ENCODE measurements at places on chromosomes 11 and 22.

DNA sequence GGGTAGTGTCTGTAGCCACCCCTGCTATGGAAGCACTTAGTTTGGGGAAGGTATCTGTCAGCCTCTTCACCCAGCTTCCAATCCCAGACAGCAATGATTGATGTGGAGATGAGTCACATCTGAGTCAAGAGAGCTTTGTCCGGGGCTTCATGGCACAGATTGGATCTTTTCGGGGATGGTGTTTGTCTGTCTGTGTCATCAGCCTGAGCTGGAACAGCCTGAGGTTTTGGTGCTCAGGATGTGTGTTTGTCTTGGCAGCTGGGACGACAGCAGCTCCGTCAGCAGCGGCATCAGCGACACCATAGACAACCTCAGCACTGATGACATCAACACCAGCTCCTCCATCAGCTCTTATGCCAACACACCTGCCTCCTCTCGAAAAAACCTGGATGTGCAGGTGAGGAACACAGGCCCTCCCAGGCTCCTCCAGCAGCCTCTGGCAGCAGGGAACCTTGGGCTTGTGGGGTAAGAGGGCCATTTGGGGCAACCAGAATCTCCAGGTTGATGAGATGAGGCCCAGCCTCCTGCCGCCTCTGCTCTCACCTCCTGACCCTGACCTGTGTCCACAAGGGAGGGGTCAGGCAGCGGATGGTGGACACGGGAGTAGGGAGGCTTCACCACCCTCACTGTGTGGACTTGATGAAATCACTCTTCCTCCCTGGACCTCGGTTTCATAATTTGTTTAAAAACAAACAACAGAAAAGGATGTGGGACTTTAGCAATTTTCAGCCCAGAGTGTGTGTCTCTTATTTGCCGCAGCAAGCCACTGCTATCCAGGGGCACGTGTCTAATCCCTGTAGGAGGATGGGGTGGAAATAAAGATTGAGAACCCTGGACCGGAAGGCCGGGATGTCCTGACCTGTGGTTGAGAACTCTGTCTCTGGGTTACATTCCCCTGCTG is 124.3 kb downstream of the DBX1 start:
- no peak for DNase-seq

GRCh38 chr11:26715133-26715532 is 6.7 kb downstream of the SLC5A12 start:
- no peak for DNase-seq

DNA sequence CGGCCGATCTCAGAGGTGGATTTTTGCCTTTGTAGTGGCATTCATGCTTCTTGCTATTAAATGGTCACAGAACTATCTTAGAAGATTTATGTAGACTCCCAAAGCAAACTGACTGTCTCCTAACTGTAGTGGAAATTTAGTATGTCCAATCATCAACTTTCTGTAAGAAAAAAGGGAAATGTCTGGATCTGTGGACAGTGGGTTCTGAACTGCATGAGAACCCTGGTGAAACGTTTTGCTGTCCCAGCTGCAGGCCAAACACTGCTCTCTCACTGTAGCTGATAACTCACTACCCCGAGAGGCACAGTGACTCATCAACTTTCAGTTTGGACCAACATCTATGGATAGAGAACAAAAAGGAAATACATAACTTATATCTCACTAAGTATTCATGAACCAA is 387.1 kb downstream of the SOX6 start:
- DNase-seq: no peak

GRCh38 chr22:20080776-20081654 is 974 bp downstream of the DGCR8 start:
- DNase-seq: no peak

DNA sequence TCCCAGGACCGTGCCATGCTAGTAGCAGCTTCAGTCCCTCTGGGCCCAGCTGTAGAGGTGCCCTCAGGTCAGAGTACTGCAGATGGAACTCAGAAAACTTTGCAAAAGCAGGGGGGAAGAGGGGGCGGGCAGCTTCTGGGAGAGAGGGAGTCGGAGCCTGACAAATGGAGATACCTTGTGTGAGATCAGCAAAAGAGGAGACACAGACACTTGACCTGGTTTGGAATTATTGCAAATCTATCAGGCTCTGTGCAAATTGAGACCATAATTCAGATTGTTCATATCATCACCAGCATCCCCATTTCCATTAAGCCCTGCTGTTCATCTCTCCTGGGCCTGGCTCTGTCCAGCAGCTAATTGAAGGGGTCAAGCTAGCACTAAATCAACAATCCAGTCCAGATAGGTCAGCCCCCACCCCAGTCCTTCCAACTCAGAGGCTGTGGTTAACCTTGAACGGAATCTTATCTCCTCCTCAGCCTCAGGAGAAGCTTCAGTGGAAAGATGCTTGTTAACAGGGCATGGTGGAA is 292.6 kb upstream of the PLET1 start:
- DNase-seq: no peak

- no peak for DNase-seq
These were observed 10.9 kb downstream of the SLC25A17 start for GRCh38 chr22:40808018-40808841.

- no peak for DNase-seq
These were observed 103.7 kb downstream of the CTTN start for GRCh38 chr11:70501933-70502540.

GRCh38 chr11:17156283-17156682 is 51.5 kb downstream of the PIK3C2A start:
- DNase-seq: no peak

- DNase-seq: no peak
These were observed 319.8 kb downstream of the INSC start for GRCh38 chr11:15434529-15434928.

DNA sequence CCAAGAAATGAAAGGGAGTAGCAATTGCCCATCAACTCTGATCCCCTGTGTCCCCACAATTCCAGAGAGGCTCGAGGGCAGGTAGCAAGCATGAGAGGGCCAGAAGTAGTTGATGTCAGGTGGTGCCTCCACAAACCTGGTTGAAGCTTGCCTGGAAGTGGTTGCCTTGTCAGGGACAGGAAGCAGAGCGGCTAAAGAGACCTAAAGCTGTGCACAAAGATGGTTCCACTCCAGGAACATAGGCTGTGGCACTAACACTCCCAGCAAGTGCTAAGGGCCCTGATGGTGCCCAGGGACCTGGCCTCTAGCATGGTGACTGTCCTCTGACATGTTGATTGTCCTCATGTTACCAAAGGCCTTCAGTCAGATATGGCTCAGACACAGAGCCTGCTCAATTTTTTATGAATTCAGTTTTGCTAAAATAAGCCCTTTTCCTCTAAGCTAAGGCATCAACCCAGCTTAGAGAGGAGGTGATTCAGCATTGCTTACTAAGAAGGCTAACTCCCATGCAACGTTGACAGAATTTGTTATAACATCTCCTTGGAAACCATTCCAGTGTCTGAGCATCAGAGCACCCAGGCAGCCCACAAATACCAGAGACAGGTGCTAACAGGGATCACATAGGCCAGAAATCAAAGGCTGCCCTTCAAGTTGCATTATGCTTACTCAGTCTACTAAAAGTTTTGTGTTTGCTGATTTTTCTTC is 196.3 kb upstream of the ARHGAP20 start:
- DNase-seq: no peak

DNA sequence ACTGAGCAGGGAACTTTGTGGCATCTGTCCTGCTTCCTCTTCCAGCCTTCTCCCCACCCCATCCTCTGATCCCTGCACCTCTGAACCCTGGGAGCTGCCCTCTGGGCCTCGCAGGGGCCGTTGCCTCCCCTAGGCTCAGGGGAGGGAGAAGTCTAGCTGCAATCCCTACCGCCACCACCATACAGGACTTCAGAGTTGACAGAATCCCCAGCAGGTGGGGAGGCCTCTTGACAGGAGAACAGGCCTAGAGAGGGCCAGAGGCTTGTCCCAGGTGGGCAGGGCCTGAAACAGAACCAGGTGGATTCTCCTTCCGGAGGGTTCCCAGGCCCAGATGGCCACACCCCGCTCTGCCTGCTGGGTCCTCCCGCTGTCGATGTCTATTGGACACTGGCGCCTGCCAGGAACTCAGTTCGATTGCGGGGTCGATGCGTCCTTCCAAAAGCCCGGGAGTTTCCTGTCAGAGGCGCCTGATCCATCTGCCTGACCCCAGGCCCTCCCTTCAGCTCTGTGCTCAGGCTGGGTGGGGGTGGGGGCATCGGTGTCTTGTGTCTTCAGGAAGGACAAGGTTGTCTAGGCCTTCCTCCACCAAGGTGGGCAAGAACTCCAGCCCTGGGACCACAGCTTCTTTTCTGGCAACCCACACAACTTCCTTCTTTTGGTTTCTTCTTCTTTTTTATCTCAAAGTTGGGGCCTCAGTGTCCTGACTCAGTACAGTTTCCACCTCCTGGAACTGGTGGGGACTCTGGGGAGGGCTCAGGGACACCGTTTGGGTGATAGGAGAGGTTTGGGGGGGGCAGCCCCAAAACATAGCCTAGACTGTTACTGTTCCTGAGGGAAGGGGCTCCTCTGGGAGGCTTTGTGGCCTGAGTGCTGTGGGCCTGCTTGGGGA is 6.4 kb downstream of the STARD10 start:
- peak; percentile 86 for DNase-seq

GRCh38 chr11:124543145-124543544 is 309 bp downstream of the OR8B12 start:
- no peak for DNase-seq

DNA sequence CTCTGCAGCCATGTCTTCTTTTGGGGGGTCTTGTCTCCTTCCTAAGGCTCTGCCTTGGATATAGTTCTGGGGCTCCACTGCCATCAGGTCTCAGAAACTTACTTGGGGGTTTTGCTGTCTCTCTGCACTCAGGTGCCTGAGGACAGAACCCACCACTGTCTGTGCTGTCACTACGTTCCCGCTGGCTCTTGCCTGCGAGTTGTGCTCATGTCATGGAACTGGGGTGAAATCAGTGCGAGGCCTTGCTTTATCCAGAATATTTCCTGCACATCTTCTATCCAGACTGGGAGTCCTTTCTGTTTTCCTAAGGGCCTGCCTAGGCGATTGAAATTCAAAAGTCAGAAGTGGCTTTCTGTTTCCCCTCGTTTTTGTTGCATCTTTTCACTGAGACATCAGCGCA is 6.6 kb upstream of the USP2 start:
- no peak for DNase-seq

GRCh38 chr11:17753153-17753552 is 18.6 kb downstream of the KCNC1 start:
- DNase-seq: no peak

GRCh38 chr11:78350646-78351165 is 66.9 kb downstream of the GAB2 start:
- DNase-seq: no peak

DNA sequence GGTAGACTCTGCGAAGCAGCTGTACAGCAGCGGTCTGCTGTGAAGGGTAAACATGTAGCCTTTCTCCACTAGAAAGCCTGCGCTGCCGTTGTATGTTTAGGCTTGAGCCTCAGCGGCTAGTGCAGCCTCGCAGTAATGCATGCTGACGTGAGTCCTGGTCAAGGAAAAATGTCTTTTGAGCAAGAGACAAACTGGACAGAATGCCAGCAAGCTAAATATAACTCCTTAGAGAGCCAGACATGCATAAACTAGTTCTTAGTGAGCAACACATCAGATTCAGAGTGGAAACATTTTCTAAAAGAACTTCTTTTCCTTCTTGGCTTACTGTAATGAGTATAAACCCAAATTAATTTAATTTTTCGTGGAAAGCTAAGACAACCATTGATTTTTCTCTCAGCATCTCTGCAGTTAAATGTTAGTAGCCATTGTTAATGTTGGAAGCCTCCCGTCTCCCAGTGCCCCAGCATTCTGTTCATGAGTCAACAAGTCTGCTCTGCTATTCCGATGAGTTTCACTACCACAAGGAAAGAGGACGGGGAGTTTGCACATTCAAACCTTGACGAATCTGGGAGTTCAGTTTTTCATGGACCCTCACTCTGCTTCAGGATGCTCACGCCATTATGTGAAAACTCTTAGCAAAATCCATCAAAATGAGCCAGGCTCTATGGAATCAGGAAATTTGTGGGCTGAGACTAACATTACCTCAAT is 51.4 kb downstream of the JAM3 start:
- no peak for DNase-seq

DNA sequence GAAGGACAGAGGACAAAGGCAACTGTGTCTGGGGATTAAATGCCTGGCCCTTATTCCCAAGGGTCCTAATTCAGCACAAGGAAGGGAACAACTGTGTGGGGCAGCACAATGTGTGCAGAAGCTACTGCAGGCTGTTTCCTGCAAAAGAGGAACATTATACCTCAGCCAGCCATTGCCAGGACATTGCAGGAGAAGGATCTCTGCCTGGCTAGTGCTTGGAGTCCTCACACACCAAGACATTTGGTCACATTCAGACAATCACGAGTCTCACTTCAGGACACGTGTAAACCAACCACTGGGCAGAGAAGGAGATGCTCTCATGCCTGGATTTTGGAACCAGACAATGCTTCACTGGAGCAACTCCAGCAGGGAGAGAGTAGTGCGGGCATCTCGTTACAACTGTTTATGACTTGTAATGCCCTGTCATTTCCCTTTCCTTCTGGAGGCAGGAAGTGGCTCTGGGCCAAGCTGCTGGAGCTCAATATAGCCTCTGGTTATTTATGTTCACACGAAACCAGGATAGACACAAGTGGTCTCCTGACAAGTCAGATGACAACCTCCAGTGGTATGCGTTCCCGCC is 23.9 kb upstream of the ZC3H12C start:
- no peak for DNase-seq

GRCh38 chr11:114472661-114473060 is 33.4 kb downstream of the REXO2 start:
- no peak for DNase-seq

DNA sequence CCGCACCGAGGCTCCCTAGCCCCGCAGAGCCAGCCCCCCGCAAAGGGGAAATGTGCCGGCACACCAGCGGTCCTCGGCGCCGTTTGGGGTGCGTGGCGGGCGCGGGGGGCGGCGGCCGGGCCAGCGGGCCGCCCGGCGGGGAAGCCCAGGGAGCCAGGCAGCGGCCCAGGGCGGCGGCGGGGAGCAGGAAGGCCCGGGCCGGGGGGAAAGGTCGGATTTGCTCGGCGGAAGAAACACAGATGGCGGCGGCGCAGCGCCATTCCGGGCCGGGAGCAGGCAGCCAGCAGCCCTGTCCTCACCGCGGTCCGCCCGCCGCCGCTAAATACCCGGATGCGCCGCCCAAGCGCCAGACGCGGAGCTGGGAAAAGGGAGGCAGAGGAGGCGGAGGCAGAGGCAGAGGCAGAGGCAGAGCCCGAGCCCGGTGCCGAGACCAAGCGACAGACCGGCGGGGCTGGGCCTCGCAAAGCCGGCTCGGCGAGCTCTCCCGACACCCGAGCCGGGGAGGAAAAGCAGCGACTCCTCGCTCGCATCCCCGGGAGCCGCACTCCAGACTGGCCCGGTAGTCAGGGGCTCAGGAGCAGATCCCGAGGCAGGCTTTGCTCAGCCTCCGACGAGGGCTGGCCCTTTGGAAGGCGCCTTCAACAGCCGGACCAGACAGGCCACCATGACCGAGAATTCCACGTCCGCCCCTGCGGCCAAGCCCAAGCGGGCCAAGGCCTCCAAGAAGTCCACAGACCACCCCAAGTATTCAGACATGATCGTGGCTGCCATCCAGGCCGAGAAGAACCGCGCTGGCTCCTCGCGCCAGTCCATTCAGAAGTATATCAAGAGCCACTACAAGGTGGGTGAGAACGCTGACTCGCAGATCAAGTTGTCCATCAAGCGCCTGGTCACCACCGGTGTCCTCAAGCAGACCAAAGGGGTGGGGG is 2.6 kb upstream of the GCAT start:
- DNase-seq: peak; percentile 96

GRCh38 chr11:127226949-127227348 is 226.4 kb upstream of the KIRREL3 start:
- no peak for DNase-seq

All from 8988T (cell line).